Hindlimb muscle (tissue), 1 donor: ENCODE measurements at places on chromosomes 1 and 21.

GRCh38 chr1:111990878-111991718 lies 1.6 kb upstream of the KCND3 start:
- peak; percentile 30 for DNase-seq

GRCh38 chr1:7422081-7422480 lies 349.0 kb upstream of the VAMP3 start:
- no peak for DNase-seq

GRCh38 chr1:109322974-109323373 lies 16.2 kb upstream of the MYBPHL start:
- DNase-seq, result no peak

DNA sequence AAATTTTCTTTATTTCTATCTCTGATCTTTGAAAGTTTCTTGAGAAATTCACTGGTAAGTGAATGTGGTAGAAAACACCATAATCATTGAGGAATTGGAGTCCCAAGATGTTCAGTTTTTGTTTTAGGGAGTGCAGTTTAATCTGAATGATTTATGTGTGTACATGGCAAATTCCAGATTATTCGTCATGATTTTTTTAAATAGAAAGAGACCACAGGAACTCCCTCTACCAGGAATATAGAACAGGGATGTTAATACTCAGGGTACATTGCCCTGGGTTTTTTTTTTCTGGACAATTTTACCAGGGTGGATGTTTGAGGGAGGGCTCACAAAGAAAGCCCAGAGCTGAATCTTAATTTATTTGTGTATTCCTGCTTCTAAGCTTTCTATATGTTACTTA lies 109.0 kb downstream of the VPS13D start:
- no peak for DNase-seq

DNA sequence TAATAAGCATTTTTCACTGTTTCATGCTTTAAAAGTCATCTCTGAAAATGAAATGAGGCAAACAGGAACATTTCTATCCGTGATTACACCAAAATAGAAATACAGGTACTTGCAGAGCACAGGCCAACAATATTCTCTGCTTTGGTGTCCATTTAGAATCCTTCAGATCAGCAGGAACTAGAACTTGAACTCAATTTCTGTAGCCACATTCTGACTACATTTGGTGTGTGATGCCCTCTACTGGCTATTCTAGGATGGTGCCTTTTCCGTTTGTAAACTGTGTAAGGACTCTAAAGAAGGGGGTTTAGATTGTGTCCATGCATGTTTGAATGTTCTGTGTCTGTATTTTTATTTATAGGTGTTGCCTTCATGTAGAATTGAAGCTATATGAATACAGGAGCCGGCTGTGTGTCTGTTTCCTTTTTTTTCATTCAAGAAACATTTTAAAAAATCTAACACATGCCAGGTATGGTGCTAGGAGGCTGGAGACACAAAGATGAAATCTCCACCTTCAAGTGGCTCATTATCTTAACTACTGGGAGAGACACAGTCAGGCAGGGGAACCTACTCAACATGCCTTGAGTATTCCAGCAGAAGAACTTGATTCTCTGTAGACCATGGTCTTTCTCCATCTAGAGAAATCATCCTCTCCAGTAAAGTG lies 7.6 kb upstream of the ZNF326 start:
- DNase-seq, result peak; percentile 63
